ENCODE measurements at places on chromosomes 2 and 18.

GRCh38 chr2:7567646-7568045, 650.4 kb downstream of the RNF144A start:
- no peak for DNase-seq

- DNase-seq = no peak
These were observed 36.7 kb downstream of the TMEM37 start for GRCh38 chr2:119468154-119468955.

DNA sequence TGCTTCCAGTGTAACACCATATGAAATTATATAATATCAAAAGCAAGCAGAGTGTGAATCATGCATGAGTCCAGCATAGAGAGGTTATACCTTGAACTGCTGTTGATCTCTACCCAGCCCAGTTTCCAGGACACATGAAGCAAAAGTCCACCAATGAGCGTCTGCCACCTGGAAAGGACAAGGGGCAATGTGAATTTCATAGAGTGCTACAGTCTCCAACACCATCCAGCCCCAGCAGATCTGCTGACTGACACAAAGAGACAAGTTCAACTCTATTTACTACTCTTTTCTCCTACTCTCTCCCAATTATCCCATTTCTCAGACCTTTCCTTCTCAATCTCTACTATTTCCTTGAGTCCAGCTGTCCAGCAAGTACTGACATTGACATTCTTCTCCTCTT, 31.8 kb upstream of the RIOK3 start:
- no peak for DNase-seq

- no peak for DNase-seq
These were observed 1.6 kb downstream of the ADCY3 start for GRCh38 chr2:24918326-24919036.

- no peak for DNase-seq
These were observed 137.4 kb upstream of the DLX2 start for GRCh38 chr2:172239944-172240590.

DNA sequence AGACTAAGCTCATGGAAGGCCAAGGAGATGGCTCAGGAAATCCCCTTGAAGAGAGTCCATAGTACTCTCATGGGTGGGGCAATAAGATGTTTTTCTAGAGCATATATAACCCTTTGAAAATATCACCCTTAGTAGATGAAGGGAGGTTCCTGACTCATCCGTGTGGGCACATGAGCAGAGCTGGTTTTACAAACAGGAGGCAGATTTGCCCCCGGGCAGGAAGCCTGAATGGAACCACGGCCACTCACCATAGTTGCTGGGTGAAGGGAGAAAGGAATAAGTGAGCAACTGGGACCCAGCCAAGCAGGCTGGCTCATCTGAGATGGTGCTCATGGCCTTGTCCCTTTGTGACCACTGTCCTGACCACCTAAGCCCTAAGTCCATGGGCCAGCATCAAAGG, 29.0 kb upstream of the MAPRE3 start:
- DNase-seq = no peak

DNA sequence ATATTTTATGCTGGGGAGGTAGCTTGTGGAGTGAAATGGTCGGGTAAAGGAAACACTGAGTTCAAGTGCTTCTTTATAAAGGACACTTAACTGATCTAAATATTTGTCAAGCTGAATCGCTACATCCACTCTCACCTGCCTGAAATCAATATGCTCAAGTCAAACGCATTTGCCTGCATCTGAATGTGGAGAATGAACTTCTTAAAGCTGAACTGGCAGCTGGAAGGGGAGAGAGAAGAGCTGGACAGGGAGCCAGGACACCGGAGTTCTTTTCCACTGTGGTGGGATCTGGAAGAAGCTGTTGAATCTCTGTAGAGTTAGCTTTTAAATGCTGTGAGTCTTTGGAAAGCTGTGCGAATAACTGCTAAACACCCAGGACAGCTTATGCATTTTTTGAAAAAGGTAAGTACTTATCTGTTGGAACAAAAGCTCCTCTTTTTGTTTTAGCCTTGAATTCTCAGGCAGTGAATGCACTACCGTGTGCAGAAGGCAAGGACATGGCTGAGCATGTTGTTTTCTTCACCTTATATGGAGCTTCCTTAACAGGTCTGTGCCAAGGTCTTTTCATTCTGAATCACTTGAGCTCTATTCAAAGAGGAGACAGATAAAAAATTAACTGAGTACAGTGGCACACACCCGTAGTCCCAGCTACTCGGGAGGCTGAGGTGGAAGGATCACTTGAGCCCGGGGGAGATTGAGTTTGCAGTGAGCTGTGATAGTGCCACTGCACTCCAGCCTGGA, 74.2 kb upstream of the KLF7 start:
- no peak for DNase-seq

DNA sequence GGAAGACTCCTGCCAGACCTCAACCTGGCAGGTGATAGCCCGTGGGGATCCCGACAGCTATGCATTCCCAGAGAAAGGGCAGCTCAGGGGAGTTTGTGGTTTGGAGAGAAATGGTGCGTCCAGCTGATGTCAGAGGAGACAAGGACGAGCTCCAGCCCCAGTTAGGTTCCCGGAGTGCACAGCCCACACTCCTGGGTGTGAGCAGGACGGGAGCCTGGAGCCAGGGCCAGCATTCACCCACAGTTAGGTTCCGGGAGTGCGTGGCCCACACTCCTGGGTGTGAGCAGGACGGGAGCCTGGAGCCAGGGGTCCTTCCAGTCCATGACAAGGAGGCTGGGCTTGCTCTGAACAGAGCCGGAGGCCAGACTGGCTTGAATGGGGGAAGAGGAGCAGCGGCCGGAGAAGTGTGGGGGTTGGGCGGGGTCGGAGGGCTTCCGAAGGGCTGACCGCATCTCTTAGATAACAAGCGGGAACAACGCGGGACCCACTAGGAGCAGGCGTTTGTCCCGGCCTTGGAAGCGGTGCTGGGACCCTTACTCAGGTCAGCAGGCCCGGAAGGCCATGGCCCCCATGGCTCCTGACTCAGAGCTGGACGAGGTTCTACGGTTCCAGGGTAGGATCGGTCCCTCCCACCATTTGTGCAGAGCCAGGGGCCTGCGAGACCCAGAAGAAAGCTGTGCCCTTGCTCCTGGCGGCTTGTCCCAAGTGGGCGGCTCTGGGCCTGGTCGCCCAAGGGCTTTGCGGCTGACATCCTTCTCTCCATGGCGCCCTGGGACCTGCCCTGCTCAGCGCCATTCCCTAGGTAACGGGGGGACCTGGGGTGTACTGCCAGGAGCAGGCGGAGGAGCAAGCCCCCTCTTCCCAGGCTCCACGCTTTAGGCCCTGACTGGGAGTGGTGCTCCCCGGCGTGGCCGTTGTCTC, 185.6 kb downstream of the RTP5 start:
- DNase-seq = no peak

DNA sequence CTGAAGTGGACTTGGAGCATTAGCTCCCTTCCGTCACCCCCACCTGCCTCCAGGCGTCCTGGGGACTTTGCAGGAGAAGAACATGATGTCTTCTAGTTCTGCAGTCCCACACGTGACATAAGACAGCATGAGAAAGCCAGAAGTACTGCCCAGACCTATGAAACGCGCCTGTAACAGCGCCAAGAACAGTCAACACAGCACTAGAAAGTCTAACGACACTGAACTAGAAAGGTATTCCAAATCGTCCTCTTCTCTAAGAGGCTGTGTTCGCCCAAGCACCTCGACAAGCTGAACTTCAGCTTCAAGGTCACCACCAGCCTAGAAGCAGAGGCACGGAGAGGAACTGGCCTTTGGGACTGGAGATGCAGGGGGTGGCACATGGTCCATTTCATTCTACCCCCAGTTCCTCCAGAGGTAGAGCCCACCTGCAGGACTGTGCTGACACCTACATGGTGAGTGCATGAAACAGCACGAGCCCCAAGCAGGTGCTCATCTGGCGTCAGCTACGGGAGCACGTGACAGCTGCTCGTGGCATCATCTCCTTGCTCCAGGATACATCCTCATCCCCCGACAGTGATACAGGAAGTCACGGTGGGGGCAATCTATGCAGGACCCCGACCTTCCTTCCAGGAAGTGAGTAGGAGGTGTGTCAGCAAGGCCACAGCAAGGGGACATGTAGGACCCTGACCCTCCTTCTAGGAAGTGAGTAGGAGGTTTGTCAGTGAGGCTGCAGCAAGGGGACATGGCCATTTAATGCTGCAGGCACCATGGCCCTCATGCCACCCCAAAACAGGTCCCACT, 3.7 kb downstream of the HDAC4 start:
- DNase-seq = no peak

GRCh38 chr2:177084607-177085006, 128.0 kb upstream of the HNRNPA3 start:
- no peak for DNase-seq

GRCh38 chr2:178194600-178195389, 483 bp downstream of the OSBPL6 start:
- DNase-seq = no peak

- DNase-seq = no peak
These were observed 112.9 kb downstream of the SEPTIN10 start for GRCh38 chr2:109500910-109501309.

DNA sequence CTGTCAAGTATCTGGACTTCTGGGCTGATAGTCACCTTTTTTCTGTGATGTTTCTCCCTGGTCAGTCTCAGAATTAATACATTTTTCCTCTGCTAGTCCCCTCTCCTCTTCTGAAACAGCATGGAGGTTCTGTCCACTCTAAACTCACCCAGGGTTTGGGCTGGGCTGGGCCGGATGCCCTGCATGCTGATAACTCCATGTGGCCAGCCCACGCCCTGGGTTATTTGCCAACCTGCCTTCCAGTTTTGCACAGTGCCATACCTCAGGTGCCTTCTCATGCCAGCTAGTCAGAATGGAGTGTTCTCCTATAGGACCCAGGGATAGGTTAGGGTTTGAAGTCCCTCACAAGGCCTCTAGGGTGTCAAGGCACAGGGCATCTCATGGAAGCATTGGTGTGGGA, 32.2 kb downstream of the MEX3C start:
- no peak for DNase-seq

- DNase-seq = no peak
These were observed 10.5 kb upstream of the KLF7 start for GRCh38 chr2:207176247-207176646.

- no peak for DNase-seq
These were observed 223.7 kb downstream of the SOX11 start for GRCh38 chr2:5915881-5916310.
